ENCODE measurements at places on chromosomes 16 and 17. TPM values are rescaled to one million over a fixed set of nuclear protein-coding genes. Genes with fewer than 3 reads are reported as not detected.

LITAFD gene
- not detected for total RNA-seq

MYL4 gene
- 1.6 TPM for total RNA-seq

TBX6 gene
- 1.1 TPM for total RNA-seq

PLLP gene
- total RNA-seq: 1.6 TPM

CD300H gene
- total RNA-seq: not detected

PARD6A gene
- total RNA-seq: 16.4 TPM

COG4 gene
- 56.4 TPM for total RNA-seq

SLC2A4 gene
- total RNA-seq: 0.29 TPM

ALDH3A1 gene
- total RNA-seq: 27.9 TPM

TPSAB1 gene
- not detected for total RNA-seq

DNAH17 gene
- 0.23 TPM for total RNA-seq

CBLN1 gene
- total RNA-seq: not detected
